Stimulated activated CD8-positive, alpha-beta memory T cell treated with anti-CD3 and anti-CD28 coated beads, Interleukin-4, amount 100 ng/mL, for 4 hours (primary cell): ENCODE measurements at places on chromosomes 4 and X.

- no peak for DNase-seq
Measured at GRCh38 chrX:10010686-10011085, 43.5 kb downstream of the CLDN34 start.

- DNase-seq = no peak
Measured at GRCh38 chr4:184361443-184361842, 112.9 kb downstream of the IRF2 start.

DNA sequence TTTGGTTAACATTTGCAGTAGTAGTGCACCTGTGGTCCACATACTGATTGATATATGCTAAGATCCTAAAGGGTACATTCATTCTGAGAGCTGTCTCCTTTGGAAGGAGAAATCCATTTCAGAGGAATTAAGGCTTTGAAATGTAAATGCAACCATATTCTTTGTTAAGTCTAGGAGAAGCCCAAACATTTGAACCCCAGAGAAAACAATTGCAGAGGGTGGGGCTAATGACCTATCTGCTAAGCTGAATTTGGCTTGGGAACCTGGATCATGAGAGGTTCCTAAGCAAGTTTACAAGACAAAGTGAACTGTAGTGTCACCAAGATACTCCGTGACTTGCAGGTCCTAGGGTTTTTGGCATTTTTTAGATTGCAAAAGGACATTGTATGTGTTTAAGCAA is 41.2 kb downstream of the LAS1L start:
- no peak for DNase-seq

GRCh38 chrX:57074458-57074857 is 46.9 kb downstream of the SPIN2B start:
- no peak for DNase-seq

DNA sequence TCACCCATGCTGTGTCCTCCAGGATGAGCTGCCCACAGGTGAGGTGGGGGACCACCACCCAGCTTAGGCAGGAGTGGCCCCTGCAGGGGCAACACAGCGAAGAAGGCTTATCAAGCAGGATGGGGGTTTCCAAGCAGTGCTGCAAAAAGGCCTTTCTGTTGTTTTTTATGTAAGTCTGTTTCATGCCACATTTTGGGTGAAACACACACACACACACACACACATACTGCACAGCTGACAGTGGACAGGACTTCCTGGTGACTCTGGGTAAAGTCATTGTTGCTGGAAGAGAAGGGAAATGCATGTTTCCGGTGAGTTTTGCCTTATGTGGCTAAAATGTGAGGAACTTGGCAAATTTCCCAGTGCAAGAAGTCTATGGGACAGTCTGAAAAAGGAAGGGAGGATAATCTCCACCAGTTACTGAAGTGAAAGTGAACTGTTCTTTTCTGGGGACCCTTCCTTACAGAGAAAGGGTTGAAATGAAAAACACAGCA is 119.2 kb downstream of the IRF2 start:
- DNase-seq = no peak

DNA sequence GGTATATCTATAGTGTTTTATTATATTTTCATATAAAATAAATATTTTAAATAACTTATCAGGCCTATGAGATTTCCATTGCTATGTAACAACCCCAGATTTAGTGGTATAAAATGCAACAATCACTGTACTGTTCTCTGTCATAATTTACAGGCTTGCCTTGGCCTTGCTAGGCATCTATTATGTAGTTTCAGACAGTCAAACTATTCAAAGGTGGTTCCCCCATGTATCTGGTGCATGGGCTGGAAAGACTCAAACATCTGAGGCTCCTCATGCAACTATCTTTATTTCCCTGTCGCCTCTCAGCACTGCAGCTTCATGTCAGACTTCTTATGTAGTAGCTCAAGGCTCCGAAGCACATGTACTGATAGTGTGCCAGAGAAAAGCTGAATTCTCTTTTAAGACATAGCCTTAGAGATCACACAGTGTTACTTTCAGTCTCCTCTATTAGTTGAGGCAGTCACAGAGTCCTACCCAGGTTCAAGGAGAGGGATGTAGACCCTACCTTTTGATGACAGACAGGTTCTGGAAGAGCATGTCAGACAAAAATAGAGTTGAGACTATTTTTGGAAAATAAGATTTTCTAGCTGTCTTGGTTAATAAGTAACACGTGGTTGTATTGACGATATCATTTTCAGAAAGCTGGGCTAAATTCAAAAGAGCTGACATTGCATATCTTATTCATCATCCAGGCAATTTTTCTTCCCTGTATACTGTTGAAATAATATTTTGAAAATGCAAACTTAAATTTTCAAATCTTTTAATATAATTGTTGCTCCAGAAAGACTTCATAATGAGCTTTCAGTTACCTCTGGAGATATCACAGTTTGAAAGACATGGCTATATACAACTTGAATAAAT is 19.4 kb downstream of the MTTP start:
- DNase-seq = no peak

GRCh38 chrX:80576806-80577533 is 156.7 kb downstream of the TENT5D start:
- DNase-seq = no peak

DNA sequence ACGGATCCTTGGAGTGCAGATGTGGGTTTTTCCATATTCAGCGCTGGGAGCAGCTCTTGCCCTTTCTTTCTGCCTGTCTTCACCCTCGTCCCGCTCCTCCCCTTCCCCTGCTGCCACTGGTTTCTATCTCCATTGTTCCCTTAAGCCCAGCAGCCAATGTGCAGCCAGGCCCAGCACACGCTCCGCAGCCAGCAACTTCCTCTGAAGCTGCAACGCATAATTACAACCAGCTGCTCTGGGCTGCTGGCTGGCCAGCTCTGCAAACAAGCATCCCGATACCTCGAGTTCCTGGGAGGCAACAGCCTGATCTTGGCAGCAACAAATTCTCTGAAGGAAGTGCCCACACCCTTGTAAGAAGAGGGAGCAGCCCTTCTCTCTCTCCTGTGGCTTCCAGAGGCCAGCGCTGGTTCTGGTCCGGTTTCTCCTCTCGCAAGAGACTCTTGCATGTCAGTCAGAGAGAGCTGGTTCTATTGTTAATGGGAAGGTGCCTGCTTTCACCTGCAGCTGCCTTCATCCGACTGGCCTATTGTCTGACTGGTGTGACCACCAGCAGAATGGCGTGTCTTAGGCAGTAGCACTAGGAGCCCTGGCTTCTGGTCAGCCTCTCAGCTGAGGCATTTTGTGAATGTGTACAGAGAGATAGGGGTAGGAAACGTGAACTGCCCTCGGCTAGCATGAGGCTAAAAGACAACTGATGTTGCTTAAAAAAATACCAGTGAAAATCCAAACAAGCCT is 83.8 kb upstream of the MAML3 start:
- DNase-seq = no peak

GRCh38 chr4:150578745-150579501 is 3.0 kb upstream of the MAB21L2 start:
- DNase-seq = no peak

DNA sequence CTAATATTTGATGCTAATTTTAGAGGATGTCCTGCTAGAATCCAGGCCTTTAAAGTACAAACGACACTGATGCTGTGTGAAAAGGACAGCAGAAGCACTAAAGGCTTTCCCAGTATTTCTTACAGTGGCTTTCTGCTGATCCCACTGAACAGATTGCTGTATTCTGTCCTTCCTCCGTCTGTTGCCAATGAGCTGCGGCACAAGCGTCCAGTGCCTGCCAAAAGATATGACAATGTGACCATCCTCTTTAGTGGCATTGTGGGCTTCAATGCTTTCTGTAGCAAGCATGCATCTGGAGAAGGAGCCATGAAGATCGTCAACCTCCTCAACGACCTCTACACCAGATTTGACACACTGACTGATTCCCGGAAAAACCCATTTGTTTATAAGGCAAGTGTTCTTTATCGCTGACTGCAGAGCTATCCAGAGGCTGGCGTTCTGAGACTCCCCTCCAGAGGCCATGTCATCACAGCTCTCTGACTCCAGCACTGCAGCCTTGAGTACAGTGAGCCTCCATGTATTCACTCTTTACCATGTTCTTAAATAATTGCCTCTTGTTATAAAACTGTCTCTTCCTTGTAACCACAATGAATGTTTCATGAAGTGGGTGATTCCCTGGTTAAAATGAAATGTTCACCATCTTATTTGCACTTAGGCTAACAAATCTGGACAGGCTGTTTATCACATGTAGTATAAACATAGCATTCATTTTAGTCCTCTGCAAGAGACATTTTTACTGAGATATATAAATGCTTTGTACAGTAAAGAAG is 43.6 kb downstream of the GUCY1B1 start:
- DNase-seq = no peak

DNA sequence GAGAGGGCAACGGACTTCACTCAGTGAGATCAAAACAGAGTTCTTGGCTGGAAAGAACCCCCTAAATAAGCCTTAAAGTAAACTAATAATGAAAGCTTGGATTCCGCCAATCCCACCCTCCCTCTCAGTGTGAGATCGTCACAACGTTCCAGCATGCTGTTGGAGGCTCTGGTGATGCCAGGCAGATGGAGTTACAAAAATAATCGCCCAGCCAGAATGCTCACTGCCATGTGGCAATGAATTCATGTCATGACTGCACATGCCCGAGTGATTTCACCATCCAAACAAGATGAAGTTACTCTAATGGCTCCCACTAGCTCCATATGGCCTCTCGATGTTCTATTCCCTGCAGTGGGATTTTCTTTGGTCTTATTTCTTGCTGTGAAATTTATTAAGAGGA is 248.0 kb downstream of the SPATA18 start:
- DNase-seq = no peak

DNA sequence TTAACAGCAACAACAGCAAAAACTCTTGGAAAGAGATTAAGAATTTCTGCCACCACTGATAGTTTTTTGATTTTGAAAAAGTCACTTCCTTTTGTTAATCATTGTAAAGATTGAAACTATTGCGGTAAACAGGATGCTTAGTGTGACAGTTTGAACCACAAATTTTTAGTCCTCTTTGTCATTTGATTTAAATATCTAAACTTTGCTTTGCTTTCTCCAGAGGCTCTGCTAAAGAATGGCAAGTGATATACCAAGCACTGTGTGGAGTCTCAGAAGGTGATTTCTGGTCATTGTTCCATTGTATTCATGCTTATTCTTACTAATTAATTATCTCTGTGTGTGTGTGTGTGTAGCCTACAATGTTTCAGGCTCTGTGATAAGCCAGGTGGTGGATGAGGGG is 155.6 kb downstream of the BMPR1B start:
- no peak for DNase-seq

- no peak for DNase-seq
Measured at GRCh38 chr4:158996669-158997074, 106.2 kb upstream of the RAPGEF2 start.

- DNase-seq = no peak
Measured at GRCh38 chrX:41602816-41603345, 85.9 kb upstream of the GPR34 start.

- no peak for DNase-seq
Measured at GRCh38 chrX:19599253-19599652, 83.9 kb upstream of the MAP3K15 start.

GRCh38 chr4:129600898-129601297 is 504.9 kb downstream of the C4orf33 start:
- DNase-seq = no peak

DNA sequence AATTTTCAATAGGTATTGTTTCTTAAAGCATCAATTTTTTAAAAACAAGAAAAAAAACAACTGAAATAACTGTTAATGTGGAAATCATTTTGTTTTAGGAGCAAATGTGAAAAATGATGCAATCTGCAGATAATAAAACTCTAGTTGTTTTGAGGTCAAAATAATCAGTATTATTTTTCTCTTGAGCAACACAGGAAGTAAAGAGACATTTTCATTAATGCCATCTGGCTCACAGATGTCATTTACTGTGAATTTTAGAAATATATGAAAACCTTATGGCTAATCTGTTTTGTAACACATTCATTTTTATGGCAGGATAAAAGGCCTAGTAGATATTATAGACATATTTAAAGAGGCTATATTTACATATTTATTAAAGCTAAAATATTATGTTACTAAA is 141.6 kb downstream of the PCDH18 start:
- DNase-seq = no peak

GRCh38 chr4:101989551-101989950 is 199.0 kb downstream of the BANK1 start:
- no peak for DNase-seq

DNA sequence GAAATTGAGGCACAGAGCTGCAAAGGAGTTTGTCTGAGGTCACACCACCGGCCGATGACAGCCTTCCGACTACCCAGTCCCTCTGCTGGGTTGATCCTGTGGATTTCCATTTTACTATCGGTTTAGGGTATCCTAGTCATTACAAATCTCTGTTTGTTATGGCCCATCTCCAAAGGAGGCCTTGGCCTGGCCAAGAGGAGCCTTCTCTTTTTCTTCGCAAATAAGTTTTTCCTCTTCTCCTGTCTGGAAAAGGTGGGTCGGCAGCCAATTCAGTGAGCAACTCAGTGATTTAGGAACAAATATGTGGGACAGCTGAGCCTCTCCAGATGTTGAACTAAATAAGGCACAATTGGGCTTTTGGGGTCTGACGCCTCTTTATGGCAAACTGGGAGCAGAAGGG is 169.2 kb upstream of the RBPJ start:
- no peak for DNase-seq

DNA sequence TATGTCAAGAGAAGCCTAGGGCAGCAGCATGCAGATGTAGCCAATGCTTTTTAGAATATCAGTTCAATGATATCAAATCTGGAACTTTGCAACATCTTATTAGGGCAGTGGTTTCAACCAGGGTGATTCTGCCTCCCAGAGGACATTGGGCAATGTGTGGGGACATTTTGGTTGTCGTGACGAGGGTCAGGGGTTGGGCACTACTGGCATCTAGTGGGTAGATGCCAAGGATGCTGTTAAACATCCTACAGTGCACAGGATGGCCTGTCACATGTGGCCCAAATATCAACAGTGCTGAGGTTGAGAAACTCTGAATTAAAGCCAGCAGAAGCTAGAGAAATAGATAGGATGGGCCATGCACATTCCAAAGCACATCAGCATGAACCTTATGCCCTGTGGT is 152.3 kb downstream of the AMELX start:
- DNase-seq = no peak

GRCh38 chr4:53859305-53859704 is 205.1 kb downstream of the CHIC2 start:
- no peak for DNase-seq

DNA sequence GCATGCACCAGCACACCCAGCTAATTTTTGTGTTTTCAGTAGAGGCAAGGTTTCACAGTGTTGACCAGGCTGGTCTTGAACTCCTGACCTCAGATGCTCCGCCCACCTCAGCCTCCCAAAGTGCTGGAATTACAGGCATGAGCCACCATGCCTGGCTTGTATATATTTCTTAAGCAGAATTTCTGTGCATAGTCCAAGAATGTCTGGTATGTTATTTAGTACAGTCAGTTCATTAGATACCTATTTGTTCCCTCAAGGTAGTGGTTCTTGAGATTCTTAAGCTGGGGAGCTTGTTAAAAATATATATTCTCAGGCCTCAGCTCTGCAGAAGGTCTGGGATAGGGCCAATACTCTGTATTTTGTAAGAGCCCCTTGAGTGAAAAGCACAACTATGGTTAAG is 4.6 kb upstream of the SERTM2 start:
- DNase-seq = no peak

- DNase-seq = no peak
Measured at GRCh38 chrX:39133971-39134370, 332.7 kb downstream of the MID1IP1 start.
